ENCODE measurements at places on chromosomes 1 and 21.
A peak's percentile ranks its signal among the peaks of the same experiment; 100 is the strongest.

GRCh38 chr1:42453386-42453785 lies 2.4 kb downstream of the ZMYND12 start:
- DNase-seq = no peak

- DNase-seq = no peak
These were observed 8.6 kb downstream of the C1orf35 start for GRCh38 chr1:228094432-228095016.

GRCh38 chr1:216034506-216034905 lies 388.7 kb downstream of the USH2A start:
- DNase-seq = peak; percentile 11

DNA sequence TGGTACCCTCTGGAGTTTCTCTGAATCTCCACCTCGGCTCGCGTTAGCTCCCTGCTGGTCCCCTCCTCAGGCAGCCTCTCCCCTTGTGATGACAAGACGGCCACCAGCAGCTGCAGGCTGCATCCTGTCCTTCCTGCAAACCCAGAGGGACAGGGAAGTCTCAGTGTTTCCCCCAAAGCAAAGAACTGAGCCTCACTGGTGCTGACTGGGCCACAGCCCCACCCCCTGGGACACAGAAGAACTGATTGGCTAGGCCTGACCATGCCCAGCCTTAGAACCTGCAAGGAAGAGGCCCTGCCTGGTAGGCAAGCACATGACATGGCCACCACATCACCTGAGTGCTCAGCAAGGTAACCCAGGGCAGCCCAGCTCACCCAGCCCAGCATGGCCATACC lies 34.6 kb downstream of the TMEM51 start:
- DNase-seq = no peak

DNA sequence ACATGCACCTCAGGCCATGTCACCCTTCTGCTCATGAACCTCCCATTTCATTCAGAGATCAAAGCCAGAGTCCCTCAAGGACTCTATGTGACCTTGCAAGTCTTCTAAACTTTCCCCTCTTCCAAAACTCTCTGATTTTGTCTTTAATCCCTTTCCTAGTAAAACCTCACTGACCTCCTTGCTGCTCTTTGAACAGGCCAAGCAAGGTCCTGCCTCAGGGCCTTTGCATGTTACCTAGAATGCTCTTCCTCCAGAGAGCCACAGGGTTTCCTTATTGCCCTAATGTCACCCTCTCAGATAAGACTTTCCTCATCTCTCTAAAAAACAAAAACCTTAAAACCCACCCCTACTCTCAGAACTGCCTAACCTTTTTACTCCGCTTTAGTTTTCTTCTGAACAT lies 26.6 kb downstream of the IL23R start:
- DNase-seq = no peak

GRCh38 chr1:220189750-220190347 lies 82.4 kb downstream of the RAB3GAP2 start:
- DNase-seq = peak; percentile 4
